Urothelium cell line (cell line): ENCODE measurements at places on chromosomes 11 and 22.
A peak's percentile ranks its signal among the peaks of the same experiment; 100 is the strongest.

- DNase-seq = no peak
Observed at GRCh38 chr11:67320011-67320410, 16.7 kb downstream of the SSH3 start.

- DNase-seq = no peak
Observed at GRCh38 chr11:115912484-115912945, 408.3 kb upstream of the CADM1 start.

DNA sequence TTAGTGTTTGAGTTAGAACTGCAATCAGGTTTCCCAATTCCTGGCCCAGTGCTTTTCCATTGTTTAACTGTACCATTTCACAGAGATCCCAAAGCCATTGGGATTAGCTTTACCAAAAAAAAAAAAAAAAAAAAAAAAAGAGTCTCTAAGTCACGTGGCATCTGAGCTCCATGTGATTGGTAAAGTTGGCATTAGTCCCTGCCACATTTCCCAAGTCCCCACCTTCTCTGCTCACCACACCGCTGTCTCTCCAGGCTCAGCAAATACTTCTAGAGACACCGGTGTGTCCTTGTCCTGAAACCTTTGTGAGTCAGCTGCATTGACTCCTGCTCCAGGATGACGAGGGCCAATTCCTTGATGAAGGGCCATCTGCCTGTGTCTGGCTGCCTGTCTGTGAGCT lies 305.3 kb downstream of the KIRREL3 start:
- DNase-seq = no peak

- DNase-seq = peak; percentile 90
Observed at GRCh38 chr11:64230171-64230984, at the start of gene DNAJC4. TSS of gene DNAJC4 (plus strand) at chr11:64230548. CDS start at chr11:64230855, 307 bp downstream.

DNA sequence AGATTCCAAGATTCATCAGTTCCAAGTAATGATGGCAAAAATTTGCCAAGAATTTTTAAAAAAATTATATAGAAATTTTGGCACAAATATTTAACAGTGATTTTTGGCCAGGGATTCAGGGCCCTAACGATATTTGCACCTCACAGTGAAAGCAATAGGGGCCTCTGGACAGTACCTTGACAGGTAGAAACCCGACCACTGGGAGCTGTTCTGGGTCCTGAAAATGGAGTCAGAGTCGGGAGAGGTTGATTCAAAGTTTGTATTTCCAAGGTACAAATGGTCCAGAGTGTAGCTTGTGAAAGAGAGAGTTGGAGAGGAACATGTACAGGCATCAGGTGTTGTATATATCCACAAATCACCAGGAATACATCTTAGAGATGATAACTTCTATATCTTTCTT lies 41.6 kb downstream of the MRGPRX2 start:
- DNase-seq = peak; percentile 23

- no peak for DNase-seq
Observed at GRCh38 chr11:46114378-46114777, 6.9 kb downstream of the PHF21A start.

DNA sequence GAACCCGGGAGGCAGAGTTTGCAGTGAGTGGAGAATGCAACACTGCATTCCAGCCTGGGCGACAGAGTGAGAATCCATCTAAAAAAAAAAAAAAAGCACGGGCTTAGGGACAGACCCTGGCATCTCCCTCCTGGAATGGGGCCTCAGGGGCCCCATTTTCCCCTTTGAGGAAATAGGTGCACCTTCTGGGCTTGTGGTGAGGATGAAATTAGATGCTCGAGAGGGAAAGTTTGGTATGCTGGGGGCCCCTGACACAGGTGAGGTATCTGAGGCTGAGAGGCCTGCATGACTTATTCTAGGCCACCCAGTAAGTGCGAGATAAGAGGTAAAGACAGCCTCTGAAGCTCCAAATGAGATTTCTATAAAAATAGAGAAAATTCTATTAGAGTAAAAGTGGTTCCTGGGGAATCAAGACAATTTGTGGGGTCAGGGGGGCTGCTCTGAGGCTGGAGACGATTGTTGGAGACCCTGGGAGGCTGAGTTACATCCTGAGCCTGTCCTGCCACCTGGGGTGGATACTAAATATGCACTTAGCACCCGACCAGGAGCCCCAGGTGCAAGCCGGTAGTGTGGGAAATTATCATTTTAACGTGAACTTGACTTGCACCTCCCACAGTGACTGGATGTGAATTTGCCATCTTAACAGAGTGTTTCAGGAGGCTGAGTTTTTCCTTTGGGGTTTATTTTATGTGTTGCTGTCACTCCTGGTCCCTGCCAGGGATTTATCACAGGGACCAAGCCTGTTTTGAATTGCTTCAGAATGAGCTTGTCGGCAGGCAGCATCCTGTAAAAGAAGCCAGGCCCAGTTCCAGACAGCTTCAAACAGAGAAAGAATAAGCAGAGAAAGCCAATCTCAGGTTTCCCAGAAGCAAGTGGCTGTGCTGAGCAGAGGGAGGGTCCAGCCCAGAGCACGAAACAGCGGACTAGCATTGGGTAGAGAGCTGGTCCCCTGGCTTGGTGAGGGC lies 48.4 kb upstream of the TSKU start:
- DNase-seq = no peak

DNA sequence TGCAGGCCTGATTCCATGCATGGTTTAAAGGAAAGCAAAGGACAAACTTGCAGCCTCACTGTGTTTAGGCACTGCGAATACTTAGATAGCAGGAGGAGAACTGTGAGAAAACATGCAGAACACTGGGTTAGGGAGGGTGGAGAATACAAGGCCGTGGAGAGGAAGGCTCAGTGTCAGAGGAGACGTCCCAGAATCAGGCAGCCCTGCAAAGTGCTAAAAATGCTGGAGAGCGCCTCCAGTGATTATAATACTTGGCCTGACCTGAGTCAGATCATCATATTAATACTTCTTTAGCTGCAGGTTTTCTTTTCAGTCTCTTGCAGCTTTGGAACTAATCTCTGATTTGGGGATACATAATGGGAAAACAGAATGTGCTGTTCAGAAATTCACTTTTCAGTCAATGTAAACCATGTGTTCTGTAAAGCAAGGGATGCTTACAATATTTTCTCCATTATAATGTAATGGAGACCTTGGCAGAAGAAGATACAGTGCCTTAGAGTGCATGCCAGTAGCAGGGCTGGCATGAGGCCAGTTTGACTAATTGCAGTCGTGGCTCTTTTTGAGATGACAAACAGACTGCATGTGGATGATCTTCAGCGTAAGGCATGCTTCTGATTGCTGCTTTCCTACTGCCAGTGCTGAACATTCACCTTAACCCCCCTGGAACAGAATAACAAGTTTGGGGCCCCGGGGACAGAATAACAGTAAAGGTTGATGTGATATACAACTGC lies 16.8 kb downstream of the EXT2 start:
- DNase-seq = no peak

GRCh38 chr11:73445980-73446379 lies 69.8 kb downstream of the RELT start:
- no peak for DNase-seq

GRCh38 chr11:2205214-2205720 lies 33.7 kb upstream of the TH start:
- DNase-seq = no peak

- no peak for DNase-seq
Observed at GRCh38 chr22:48071828-48072227, 1309.4 kb downstream of the TBC1D22A start.

DNA sequence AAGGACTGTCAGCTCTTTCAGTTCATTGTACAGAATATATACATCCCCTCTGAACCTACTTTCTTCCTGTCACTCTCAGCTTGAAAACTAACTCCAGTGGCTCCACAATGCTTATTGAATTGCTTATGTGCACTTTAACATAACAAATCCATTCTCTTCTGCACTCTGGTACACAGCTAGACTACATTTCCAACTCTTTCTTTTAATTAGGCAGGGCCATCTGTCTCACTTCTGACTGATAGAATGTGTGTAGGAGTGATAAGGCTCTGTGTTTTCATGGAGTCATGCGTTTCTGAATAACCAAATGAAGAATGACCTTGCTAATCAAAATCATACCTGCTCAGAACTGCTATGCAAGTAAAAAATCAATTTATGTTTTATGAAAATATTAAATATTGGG lies 278.5 kb upstream of the CCDC179 start:
- no peak for DNase-seq

GRCh38 chr22:19879643-19879991 lies 24.9 kb upstream of the GNB1L start:
- DNase-seq = no peak

- DNase-seq = no peak
Observed at GRCh38 chr22:24350627-24351026, 76.8 kb upstream of the ADORA2A start.

DNA sequence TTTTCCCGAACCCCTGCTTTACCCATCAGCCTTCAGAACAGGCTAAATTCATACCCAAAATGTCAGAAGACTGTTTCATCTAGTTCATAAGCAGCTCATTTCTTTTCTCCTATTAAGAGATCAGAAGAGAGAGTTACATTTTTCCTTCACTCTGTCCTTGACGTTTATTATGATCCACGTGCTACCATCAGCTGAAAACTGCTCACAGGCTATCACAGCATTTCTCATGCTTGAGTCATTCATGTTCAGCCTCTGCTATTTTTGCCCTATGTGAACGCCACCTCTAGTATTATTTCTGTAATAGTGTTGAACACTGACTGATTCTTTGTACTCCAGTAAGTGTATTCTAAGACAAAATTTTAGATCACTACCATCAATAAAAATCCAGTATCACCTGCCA lies 51.9 kb downstream of the SLC1A2 start:
- DNase-seq = peak; percentile 40

DNA sequence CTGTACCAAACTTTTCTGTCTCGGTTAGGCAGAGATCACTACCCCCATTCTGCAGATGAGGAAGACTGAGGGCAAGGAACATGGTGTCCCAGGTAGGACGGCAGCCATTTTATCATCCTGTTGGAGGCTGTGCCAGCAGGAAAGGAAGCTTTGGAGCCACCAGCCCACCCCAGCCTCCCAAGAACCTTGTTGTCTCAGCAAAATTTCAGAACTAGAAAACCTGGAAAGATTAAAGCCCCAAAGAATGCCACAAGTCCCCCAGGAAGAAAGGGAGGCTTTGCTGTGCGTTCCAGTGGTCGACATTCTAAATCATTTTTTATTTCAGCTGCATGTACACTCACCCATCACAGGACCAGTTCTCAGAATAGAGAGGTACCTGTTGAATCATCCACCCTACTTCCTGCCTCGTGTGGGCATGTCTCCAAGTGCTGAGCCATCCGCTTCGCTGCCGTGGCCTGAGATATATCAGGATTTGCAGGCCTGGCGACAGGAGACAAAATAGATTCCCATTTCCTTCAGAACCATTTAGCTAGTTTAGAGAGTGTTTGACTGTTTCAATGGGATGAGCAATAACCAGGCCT lies 13.0 kb upstream of the EIF3D start:
- peak; percentile 91 for DNase-seq

DNA sequence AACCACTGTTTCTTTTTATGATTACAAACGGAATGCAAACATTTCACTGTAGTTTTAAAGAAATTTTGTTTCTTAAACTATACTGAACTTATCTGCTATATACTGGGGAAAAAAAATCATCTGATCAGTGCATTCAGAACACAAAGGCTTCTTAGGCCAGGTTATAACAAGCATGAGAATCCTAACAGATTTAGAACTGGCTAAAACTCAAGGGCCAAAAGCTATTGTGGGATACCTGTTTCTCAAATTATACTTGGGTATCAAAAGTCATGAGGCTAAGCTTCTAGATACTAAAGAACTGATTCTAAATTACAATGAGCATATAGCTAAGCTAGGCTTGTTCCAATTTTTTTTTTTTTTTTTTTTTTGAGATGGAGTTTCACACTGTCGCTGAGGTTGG lies 29.7 kb upstream of the CHRNA10 start:
- DNase-seq = no peak

DNA sequence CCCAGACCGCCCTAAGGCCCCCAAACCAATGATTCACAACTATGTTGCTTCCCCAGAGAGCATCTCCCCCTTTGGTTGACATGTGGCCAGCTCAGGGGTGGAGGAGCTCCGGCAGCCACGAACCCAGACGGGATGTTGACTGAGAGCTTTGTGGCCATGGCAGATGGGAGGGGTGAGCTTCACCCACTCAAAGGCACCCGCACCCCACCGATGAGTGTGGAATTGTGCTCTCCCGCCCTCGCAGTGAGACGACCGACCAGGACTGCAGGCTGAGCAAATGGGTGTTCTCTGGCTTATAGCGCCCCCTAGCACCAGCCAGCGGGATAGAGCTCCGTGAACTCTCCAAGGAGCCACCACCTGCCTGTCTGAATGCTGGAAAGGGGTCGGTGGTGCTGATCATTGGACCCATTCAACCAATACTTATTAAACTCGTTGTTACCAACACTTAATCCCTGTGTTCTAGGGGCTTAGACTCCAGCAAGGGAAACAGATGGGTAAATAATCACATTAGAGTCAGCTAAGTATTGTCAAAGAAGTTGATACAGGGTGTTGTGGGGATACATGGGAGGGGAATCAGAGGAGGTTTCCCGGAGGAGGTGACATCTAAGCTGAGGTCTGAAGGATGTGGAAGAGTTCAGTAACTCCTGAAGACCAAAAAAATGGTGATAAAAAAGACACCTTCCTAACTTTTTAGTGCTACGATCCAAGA lies 4.5 kb upstream of the TIMP3 start:
- DNase-seq = peak; percentile 80

DNA sequence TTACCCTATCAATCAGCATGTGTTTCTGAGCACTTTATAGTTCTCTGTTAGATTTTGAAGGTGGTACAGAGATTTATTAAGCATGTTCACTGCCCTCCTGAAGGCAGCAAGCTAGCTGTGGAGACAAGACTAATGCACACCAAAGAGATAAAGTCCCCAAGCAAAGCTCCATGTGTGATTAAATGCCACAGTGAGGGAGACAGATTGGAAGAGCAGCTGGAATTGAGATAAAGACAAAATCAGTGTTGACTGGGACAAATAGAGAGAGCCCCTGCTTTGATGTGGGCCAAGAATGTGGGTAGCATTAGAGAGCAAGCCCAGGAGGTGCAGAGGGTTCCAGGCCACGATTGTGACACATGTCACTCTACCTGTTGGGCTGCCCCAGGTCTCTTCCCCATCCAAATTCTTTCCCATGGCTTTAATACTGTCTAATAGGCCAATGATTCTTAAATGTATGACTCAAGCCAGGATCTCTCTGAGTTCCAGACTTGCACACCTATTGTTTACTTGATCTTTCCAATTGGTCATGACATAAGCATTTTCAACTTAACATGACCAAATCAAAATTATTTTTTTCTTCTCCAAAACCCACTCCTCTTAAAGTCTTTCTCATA lies 60.1 kb upstream of the ZC3H12C start:
- no peak for DNase-seq
